Activated naive CD8-positive, alpha-beta T cell treated with anti-CD3 and anti-CD28 coated beads, Interleukin-2, amount 50 U/mL, for 24 hours (primary cell): ENCODE measurements at places on chromosomes 3 and 15.

GRCh38 chr3:31161889-31162288, 267.4 kb upstream of the GADL1 start:
- no peak for DNase-seq

DNA sequence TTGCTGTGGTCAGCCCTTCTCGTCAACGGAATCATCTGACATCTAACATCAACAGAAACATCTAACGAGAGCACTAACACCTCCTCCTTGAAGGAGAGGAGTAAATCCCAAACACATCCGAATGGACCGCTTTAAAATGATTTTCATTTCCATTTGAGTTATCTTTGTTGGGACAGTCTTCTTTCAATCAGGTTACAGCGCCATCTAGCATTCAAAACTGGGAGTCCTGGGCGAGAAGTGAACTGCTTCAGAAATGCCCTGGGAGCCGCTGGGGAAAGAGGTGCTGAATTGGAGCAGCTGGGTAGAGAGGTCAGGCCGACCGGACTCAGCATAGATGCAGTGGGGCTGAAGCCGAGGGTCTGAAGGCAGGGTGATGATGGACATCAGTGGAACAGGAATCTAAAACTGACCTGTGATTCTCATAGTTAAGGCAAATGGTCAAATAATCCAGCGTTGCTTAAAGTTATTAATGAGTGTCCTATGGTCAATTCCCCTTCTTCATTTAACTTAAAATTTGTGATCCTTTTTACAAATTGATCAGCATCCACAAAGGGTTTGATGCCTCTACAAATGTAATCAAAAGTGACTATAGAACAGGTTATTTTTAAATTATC, 170.0 kb upstream of the NDN start:
- no peak for DNase-seq

DNA sequence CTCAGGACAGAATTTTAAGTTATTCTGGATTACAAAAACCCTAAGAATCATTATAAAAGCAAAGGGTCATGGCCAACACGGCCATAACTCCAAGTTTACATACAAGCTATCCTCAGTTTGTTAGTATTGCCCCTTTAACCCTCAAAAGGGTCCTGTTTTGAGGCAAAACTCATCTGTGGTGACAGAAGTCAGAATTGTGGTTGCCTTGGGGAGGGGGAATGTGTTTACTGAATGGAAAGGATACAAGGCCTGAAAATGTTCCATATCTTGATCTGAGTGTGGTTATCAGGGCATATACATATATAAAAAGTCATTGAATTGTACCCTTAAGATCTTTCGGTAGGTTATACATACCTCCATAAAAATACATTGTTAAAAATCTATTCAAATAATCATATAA, 2.1 kb downstream of the SFMBT1 start:
- DNase-seq, result no peak

GRCh38 chr3:55558316-55558715, 71.2 kb upstream of the WNT5A start:
- DNase-seq, result no peak

DNA sequence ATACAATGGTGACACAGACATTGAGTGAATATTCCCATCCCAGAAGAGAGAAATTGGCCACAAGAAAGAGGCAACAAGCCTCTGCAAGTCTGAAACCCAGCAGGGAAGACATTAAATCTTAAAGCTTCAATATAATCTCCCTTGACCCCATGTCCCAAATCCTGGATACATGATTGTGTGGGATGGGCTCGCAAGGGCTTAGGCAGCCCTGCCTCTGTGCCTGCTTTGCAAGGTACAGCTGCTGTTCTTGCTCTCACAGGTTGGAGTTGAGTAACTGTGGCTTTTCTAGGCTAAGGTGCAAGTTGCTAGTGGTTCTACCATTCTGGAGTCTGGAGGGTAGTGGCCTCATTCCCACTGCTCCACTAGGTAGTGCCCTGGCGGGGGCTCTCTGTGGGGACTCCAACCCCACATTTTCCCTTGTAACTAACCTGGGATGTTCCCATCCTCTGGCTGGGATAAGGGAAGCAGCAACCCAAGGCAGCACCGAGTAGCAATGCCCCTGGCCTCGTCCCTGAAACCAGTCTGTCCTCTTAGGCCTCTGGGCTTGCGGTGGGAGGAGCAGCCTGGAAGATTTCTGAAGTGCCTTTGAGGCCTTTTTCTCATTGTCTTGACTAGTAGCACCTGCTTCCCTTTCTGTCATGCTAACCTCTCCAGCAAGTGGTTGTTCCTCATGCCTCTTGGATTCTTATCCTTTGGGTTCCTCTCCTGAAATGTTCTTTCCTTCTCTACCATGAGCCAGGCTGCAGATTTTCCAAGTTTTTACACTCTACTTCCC, 90.0 kb downstream of the FAM174B start:
- DNase-seq, result no peak

- no peak for DNase-seq
Observed at GRCh38 chr3:32384938-32385337, 6.7 kb upstream of the CMTM7 start.

GRCh38 chr3:170137986-170138385, 43.5 kb downstream of the PHC3 start:
- no peak for DNase-seq

DNA sequence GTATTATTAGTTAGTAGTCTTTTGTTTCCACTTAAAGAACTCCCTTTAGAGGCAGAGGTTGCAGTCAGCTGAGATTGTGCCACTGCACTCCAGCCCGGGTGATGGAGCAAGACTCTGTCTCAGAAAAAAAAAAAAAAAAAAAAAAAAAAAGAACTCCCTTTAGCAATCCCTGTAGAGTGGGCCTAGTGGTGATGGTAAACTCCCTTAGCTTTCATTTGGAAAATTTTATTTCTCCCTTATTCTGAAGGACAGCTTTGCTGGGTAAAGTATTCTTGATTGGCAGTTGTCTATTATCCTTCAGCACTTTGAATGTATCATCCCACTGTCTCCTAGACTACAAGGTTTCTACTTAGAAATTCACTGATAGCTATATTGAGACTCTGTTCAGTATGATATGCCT, 46.0 kb downstream of the RPL39L start:
- DNase-seq, result no peak

DNA sequence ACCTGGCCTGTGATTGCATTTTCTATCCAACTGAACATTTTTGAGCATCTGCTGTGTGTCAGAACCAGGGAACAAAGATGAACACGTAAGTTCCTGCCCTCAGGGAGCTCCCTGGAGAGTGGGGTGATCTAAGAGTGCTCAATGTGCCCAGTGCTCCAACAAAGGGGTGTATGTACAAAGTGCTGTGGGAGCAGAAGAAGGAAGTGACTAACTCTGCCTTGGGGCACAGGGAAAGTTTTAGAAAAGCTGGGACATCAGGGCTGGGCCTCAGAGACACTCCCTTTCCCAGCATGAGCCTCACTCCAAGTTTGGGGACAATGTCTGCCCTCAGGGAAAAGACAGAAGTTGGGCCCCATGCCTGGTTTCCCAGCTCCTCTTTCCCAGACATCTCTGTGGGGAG, 27.6 kb upstream of the BNC1 start:
- no peak for DNase-seq

- DNase-seq, result no peak
Observed at GRCh38 chr15:97977734-97978133, 17.2 kb downstream of the ARRDC4 start.

DNA sequence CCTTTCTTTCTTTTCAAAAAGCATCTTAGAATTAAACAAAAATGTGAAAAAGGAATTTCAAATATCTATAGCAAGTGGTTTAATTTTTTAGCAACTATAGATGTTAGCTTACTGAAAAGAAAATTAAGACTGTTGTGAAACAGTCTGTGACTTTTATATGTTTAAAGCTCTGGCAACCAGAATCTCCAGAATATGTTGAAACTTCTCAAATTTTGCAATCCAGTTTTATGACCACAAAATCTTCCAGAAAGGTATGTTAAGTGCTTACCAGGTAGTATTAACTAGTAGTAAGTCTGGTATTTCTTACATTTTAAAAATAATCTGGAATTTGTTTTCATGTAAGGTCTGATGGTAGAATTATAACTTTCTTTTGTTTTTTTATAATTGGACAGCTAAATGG, 235.0 kb downstream of the SLC9A9 start:
- no peak for DNase-seq

DNA sequence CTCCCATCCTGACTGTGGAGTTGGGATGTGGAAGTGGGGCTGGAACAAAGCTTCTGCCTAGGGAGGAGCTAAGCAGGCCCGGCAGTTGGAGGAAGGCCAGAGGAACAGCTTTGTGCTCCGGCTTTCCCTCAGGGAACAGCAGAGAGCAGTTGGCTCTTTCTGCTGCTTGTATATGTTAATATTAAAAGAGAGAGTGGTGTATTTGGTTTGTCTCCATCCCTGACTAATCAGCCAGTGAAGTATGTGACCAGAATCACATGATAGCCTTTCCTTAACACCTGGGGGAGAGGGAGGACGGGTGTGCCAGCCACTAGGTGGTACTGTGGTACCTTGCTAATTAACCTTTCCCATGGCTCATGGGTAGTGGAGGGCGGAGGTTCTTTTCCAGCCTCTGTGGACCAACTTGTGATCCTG, 10.0 kb downstream of the EIF2B5 start:
- peak; percentile 27 for DNase-seq

GRCh38 chr3:194440756-194441155, 41.7 kb upstream of the GP5 start:
- DNase-seq, result no peak

GRCh38 chr3:30477149-30477921, 129.1 kb upstream of the TGFBR2 start:
- DNase-seq, result no peak

DNA sequence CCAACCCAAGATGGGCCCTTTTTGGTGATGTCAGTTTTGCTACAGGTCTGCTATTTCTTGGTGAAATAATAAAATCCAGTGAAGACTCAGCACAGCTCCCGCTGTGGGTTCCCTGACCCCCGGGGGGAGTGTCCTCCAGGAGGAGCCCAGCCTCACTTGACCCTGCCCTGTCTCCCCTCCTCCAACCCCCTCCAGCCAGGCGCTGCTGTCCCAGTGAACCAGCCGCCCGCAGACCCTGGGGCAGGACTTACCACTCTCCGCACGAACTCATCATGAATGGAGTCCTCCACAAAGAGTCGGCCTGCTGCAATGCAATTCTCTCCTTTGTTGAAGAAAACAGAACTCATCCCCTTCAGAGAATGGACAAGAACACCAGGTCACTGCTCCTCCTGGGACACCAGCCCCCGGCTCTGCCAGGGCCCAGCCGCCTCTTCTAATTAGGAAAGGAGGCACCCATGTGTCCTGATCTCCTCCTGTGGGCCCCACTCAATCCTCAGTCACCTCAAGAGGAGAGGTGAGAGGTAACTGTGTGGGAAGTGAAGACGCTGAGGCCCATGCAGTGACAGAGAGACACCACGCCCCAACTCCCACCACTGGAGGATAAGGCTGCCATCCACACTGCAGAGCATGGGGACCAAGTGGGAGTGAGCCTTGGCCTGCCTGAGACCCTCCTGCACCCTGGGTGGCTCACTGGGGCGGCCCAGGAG, 28.8 kb upstream of the SLC41A3 start:
- no peak for DNase-seq

GRCh38 chr3:75631541-75631940, 32.6 kb upstream of the FRG2C start:
- no peak for DNase-seq

- DNase-seq, result no peak
Observed at GRCh38 chr3:192054881-192055280, 593.9 kb downstream of the PYDC2 start.

DNA sequence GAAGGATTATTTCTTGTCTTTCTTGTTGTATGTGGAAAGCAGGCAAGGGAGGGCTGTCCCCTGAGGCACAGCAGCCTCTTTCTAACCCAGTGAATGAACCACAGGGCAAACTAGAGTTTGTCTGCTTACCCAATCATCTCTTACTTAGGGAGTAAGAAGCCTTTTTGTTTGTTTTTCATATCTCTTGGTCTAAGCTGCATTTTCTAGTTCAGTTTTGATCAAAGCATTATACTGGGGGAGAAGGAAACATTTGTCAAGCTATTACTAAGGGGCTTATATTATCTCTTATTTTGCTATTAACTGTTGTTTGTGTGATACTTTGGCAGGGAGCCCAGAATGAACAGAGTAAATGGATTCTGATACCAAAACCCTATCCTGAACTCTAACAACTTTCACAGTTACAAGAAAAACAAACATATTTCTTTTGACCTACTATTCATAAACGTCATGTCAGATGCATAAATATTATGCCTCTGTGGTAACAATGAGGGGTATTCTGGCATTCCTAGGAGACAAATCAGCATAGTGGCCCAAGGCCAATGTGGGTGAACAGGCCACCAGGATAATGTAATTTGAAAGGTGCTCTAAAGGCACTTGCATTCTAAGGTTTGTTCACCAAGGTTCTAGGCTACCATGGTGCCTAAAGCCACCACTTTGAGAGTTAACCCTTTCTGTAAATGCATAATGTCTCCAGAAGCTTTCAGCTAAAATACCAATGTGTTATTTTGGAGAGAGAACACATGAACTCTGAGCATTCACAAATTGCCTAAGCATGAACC, 271.6 kb upstream of the ZPLD1 start:
- DNase-seq, result no peak

DNA sequence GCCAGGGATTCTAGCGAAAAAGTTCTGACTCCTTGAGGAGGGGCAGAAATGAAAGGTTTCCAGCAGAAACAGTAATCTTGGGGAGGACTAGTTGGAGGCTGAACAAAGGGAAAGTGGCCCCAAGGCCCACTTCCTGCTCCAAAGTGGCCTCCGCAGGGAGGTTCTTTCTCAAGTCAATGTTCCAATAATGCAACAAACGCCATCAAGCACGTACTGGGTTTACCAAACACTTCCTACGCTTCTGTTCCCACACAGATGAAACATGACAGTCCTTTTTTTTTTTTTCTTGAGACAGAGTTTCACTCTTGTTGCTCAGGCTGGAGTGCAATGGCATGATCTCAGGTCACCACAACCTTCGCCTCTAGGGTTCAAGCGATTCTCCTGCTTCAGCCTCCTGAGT, 9.6 kb upstream of the RCCD1 start:
- no peak for DNase-seq

DNA sequence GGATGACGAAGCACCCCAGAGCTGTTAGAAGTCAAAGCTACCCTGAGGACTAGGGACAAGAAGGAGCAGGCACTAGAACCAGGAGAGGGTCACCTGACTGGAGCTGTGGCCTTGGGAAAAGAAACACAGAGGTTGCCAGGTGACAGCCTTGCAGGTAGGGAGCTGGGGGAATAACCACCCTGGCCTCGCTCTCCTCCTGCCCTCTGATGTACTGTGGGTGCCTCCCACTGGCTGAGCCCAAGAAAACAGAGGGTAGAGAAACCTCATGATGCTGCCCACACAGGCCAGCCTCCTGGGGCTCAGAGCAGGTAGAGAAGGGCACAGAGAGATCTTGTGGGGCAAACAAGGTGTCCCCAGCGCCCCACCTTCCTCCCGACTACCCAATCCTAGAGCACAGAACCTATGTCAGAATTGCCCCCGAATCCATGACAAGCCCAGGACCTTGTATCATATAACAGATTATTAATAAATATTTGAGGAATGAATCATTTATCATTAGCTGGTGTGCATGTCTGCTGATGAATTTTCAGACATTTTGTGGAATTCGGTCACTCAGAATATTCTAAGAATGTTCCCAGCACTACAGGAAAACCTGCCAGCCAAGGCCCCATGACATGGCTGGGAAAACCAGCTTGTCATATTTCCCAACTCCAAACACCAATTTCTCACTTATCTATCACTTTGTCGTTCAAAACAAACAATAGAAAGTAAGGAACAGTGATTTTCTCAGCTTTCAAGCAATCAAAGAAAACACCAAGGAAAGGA, 59.8 kb upstream of the MEX3B start:
- DNase-seq, result no peak

GRCh38 chr3:179081885-179082284, 10.3 kb upstream of the ZMAT3 start:
- no peak for DNase-seq
